Kidney tubule cell (primary cell): ENCODE measurements at places on chromosomes 5 and 9.
A peak's percentile ranks its signal among the peaks of the same experiment; 100 is the strongest.

GRCh38 chr5:44770780-44771717 lies 37.7 kb upstream of the MRPS30 start:
- no peak for DNase-seq

GRCh38 chr5:66553916-66554575 lies 42.1 kb upstream of the MAST4 start:
- DNase-seq, result peak; percentile 92

DNA sequence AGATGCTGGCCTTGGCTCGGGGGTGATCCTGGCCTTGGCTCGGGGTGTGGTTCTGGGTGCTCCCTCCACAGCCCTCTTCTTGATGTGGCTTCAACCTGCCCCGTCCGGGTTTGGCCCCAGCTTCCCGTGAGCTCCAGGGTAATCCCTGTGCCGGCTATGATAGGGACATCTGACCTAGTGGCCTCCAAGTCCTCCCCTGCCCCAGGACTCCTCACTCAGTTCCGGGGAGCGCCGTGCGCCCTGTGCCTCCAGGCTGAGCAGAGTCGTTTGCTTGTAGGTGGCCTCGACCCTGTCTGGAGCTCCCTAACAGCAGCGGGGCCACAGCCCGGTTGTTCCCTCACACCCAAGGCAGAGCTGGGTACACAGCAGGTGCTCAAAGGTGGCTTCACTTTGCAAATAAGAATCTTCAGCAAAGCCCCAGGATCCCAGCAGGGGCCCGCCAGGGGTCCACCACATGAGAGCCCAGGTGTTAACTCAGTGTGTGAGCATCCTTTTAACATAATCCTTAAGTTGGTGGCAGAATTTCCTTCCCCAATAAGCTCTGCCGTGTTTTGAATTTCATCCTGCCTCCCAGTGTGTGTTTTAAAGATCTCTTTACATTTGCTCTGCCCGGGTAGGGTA lies 32.3 kb upstream of the CEP72 start:
- DNase-seq, result no peak

GRCh38 chr5:142215915-142216681 lies 107.5 kb downstream of the NDFIP1 start:
- DNase-seq, result peak; percentile 98

GRCh38 chr5:180832638-180833068 lies 28.4 kb downstream of the ZFP62 start:
- no peak for DNase-seq

DNA sequence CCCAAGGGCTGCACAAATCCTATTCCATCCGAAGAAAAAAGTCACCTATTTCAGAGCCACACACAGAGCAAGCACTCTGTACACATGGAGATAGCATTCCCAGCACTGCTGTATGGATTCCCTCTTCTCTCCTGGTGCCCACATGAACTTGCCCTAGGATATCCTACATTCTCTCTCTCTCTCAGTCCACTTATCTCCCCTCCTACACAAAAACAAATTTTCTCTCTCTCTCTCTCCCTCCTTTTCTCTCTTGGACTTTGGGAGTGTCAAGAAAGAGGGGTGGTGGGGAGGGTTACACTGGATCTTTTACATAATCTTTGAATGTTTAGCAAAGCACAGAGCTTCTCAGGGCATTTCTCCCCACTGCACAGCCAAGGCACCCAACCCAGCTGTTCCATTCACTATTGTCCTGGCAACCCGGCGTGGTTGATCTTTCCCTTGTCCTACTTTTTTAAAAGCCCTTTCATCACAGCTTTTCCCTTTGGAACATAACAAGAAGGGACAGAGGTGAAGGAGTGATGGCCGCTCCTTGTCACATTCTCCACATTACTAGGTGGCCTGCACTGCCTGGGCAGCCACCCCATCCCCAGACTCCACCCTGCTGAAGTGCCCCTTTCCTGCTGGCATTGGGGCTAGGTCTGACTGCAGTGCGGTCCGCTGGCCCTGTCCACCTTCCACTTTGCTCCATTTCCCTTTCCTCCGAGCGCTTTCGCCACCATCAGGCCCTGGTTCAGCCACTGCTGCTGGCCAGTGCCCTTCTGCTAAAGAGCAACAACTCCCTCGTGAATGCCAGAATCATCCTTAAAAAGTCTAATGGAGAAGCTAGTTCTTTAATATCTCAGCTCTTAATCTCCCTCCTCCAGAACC lies 22.2 kb upstream of the SLC1A3 start:
- DNase-seq, result no peak
